ENCODE measurements at places on chromosomes 12 and 14.

DNA sequence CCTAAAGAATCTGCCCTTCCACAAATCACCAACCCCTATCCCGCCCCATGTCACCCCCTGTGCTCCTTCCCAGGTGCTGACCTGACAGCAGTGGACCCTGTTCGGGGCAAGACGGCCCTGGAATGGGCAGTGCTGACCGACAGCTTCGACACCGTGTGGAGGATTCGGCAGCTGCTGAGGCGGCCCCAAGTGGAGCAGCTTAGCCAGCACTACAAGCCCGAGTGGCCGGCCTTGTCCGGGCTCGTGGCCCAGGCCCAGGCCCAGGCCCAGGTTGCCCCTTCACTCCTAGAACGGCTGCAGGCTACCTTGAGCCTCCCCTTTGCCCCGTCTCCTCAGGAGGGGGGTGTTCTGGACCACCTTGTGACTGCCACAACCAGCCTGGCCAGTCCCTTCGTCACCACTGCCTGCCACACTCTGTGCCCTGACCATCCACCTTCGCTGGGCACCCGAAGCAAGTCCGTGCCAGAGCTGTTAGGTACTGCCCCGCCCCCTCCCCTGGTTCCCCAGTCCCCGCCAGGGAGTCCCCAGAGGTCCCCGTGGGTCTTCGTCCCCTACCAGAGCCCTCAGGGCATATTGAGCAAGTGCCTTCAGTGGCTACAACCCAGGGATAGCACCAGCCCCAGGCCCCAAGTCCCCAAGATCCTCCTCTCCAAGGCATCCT lies 2.7 kb downstream of the ANKRD33 start:
- no peak for DNase-seq

DNA sequence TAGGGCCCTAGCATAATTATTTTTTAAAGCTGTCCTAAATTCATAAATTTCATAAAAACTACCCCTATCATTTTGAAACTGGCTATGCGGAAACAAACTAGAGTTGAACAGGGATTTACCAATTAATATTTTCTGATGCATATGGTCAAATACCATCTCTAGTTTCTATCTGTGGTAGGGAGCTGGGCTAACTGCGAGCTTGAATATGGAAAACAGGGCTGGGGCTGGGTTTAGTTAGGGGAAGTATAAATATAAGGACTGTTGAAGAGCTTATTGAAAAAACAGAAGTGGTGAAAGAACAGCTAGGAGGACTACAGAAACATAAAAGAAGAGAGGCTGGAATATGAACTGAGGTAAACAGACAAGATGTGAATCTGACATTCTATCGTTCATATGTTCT lies 91.8 kb downstream of the SLC38A1 start:
- DNase-seq, result no peak

GRCh38 chr14:23299211-23299957 lies 3.3 kb downstream of the PPP1R3E start:
- no peak for DNase-seq

DNA sequence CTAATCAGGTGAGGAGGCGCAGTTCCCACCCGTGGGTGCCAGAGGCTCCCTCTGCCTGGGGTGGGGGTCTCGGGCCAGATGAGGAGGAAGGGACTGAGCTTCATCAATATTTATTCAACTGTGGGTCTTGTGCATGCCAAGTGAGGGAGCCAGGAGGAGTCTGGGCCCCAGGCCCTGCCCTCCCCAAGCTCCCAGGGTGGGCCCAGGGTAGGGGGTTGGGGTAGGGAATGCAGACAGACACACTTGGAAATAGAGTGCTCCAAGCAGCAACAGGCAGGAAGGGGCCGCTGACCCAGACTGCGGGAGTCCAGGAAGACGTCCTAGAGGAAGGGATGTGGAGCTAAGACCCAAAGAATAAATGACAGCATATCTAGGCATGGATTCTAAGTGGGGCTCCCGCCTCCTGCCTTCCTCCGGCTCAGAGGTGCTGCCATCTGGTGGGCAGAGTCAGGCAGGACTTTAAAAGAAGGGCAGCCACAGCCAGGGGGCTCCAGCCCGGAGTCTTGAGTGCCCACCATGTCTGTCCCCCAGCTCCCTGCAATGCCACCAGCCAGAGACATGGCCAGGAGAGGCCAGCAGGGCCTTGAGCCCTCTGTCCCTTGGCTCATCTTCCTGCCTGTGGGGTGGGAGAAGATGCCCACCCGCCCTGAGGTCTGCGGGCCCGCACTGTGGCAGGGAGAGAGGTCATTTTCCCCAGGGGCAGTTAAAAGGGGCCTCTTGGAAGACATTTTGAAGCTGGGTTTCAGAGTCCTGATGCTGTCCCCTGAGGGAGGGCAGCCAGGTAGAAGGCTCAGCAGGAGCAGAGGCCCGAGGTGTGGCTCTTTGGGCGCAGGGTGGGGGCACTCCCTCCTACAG lies 70.1 kb downstream of the PHETA1 start:
- no peak for DNase-seq

DNA sequence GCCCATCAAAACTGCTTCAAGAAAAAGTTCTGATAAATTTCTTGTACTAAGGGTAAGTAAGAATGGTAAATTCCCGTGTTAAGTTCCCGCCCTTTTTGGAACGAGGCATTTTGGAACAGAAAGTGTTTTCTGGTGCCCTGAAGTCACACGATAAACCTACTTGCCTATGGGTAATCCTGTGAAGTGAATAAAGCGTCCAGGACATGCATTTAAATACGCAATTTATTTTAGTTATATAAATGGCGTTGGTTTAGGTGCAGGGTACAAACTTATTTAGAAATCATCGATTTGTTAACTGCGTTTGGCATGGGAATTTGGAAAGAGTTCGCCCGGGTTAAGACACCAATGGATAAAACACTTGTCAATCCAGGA lies 715 bp upstream of the RAP1B start:
- DNase-seq, result no peak

DNA sequence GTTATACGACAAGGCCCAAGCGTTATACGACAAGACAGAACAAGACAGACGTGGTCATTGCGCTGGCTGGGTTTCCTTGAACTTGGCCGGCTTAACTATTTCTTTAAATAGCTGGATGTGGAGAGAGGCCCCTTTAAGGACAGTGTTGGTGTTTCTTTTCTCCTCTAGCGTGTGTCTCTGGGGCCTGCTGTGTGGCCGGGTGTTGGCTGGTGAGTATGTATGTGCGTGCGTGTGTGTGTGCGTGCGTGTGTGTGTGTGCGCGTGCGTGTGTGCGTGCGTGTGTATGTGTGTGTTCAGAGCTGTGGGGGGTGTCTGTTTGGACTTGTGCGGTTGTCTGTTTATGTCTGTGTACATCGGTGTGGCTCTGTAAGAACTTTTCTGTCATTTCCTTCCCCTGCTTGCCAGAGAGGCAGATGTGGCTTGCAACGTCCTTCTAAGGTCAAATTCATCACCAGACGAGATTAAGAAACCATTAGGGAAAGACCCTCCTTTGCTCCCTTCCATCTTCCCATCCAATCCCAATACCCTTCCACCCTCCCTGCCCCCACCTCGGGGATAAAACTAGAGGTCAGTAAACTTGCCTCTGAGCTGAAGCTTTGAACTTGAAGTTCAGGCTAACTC lies 78.6 kb upstream of the TBX3 start:
- no peak for DNase-seq

- DNase-seq, result no peak
Measured at GRCh38 chr12:29895966-29896365, 112.2 kb upstream of the TMTC1 start.

DNA sequence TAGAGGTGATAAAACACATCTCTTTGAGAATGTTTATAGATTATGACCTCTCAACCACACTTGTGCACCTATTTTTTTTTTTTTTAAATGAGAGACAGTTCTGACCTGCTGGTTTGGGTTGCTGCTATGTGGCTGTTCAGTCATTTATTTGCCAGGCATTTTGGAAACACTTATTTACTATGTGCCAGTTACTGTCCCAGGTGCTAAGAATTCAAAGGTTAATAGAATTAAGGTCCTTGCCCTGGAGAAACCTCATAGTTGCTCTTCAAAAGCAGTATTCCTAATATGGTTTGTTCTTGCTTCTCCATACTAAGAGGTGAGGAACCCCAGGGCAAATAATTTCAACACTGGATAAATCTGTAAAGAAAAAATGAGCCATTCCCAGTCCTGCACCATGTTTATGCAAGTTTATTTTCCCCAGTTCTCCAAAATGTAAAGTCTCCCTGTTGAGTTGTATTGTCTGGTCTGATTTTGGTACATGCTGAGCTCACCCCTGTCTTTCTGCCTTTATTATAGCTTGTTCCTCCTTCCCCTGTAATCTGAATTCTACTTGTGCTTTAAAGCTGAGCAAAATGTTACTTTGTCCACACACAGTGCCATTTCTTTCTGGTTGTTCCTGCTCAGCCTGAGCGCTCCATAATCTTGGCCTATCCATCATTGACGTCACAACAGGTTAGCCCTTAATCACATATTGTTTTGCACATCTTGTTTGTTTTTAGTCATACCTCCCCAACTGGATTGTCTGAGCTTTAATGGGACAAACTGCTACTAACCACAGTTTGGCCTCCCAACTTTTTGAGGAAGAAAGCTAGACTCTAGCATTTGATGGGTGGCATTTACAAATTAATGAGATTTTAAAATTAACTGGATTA lies 56.7 kb downstream of the SRGAP1 start:
- no peak for DNase-seq

DNA sequence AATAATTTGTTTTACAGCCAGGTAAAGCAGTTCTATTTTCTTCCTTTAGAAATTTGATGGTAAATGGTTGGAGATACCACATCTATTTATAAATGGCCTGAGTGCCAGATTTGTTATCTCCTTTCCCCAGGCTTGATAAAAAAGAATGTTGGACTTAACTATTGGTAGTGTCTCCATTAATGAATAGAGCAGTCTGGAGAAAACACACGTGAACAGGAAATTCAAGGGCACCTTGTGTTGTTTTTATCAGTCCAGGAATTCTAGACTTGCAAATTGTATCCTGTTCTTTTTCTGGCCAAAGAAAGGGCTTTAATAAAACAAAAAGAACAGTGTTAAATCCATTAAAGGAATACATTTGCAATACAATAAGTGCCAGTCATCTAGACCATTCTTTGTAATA lies 40.8 kb upstream of the BMAL2 start:
- DNase-seq, result no peak

- no peak for DNase-seq
Measured at GRCh38 chr14:47722929-47723693, 47.7 kb upstream of the MDGA2 start.

DNA sequence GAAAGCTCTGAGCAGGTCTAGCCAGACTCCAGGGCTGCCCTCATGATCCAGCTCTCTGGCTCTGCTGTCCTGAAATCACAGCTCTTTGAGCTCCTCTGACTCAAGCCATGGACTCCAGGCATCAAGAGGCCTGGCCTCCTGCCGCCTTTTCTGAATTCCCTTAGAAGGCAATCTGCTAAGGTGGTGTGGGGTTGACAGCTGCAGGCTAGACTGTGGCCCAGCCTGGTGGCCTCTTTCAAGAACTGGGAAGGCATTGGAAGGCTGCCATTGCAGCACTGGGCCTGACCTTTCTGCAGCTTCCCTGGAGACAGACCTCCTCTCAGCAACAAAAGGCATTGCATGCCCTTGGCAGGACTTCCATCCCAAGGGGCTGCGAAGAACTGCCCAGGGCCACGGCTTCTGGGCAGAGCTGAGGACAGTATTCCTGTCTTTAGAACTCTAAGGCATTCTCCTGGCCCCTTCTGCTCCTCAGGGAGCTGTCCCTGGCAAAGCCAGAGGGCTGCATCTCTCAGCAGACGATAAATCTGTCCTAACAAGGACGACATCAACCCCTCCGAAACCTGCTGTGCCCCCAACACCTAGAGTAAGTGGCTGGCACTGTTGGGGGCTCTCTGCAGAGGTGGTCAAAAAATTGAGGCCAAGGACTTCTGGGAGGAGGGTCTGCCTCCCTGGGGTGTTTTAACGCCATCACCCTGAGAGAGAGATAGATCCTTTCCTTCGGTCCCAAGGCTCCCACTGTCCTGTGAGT lies 115.6 kb downstream of the RBM19 start:
- DNase-seq, result no peak

DNA sequence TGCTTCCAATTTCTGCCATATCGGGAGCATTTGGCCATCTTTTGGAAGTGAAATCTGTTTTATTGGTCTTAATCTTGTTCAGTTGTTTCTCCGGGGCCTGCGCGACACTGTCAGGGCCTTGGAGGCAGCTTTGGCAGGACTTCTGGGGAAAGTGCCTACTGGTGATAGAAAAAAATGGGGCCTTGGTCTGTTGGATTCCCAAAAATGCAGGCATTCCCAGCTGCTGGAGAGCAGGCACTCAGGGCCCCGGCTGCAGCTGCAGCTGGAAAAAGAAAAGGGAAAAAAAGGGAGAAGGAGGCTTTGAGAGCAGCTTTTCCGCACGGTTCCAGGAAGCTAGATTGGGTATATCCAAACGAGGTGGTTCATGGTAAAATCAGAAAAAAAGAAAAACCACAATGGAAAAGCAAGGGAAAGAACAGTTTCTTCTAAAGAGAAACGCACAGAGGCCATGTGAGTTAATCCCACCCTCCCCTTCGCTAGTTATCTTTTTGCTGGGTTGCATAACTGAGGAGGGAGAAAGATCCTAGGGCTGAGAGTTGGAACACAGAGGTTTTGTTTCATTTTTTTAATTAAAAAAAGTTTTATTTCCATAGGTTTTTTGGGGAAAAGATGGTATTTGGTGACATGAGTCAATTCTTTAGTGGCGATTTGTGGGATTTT lies 134.7 kb upstream of the RFLNA start:
- DNase-seq, result no peak

DNA sequence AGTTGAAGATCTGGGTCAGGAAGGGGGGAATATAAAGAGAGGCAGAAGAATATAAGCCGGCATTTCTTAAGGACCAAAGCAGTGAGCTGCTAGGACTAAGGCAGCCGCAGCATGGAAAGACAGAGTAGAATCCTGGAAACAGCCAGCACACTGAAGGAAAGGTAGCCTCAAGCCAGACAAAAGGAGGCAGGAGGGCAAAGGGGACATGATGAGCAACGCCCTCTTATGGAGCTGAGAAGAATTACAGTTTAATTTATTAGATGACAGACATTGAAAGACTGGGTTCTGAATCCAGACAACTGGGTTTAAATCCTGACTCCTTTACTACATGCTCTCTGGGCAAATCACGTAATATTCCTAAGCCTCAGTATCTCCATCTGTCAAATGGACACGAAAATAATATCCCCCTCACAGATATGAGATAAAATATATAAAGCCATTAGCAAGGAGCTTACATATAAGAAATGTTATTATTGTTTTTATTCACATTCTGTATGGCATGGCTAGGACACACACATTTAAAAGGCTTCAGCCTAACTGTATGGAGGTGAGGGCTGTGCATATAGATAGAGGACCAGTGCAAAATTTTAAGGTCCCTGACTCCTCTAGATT lies 8.1 kb upstream of the PCED1B start:
- no peak for DNase-seq

GRCh38 chr14:45486599-45486998 lies 233.6 kb upstream of the MIS18BP1 start:
- DNase-seq, result no peak

GRCh38 chr12:56994231-56994746 lies 12.1 kb downstream of the ZBTB39 start:
- no peak for DNase-seq

GRCh38 chr12:115322275-115322674 lies 638.3 kb upstream of the TBX3 start:
- DNase-seq, result no peak

- no peak for DNase-seq
Measured at GRCh38 chr12:101695706-101696105, 1.7 kb upstream of the CHPT1 start.

- no peak for DNase-seq
Measured at GRCh38 chr12:90801776-90802175, 153.2 kb downstream of the CCER1 start.
